Fibroblast of skin of abdomen (primary cell): ENCODE measurements at places on chromosomes 1 and 21.
A peak's percentile ranks its signal among the peaks of the same experiment; 100 is the strongest.

GRCh38 chr1:226983992-226984364 is 43.9 kb downstream of the COQ8A start:
- DNase-seq, result no peak

- DNase-seq, result no peak
Measured at GRCh38 chr1:171807556-171807955, 26.1 kb downstream of the METTL13 start.

DNA sequence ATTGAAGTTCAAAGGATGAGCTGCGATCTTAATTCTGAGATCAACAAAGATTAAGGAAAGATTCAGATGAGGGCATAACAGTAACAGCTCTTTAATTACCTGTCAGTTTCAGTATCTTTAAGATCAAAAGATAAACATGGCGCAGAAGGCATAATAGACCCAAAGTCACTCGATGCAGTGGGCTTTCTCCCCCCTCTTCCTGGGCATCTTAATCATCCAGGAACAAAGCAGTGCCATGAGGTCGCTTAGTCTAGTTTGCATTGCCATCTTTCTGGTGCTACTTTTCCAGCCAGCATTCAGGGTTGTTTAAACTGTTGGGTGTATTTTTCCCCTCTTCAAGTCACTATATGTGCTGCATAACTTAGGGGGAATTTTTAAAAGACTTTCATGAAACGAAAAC is 72.3 kb downstream of the HUNK start:
- no peak for DNase-seq

GRCh38 chr1:234089396-234089795 is 184.9 kb downstream of the SLC35F3 start:
- no peak for DNase-seq

- DNase-seq, result no peak
Measured at GRCh38 chr1:227888404-227889046, 59.2 kb downstream of the WNT9A start.

DNA sequence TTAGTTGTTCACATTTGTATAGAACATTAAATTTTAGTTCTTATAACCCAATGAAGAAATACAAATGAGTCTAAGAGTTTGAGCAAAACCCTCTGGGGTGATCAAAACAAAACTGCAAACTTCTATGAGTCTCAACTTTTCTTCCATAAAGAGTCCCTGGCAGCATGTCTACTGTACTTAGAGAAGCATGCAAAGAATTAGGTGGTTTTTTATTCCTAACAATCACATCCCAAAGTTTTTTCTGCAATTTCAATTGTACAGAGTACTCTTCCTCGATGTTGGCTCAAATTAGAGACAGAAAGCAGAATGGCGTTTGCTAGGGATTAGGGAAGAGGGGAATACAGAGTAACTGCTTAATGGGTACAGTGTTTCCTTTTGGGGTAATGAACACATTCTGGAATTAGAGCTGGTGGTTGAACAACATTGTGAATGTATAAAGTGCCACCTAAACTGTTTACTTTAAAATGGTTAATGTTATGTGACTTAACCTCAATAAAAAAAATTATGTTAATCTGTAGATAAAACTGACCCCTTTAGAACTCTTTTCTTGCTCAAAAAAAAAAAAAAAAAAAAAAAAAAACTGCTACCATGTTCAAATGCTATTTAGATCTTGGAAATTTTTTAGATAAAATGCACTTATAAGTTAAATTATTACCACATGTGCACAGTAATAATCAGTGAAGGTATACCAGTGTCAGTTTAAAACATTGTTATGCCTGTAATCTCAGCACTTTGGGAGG is 4.8 kb downstream of the RC3H1 start:
- peak; percentile 37 for DNase-seq

DNA sequence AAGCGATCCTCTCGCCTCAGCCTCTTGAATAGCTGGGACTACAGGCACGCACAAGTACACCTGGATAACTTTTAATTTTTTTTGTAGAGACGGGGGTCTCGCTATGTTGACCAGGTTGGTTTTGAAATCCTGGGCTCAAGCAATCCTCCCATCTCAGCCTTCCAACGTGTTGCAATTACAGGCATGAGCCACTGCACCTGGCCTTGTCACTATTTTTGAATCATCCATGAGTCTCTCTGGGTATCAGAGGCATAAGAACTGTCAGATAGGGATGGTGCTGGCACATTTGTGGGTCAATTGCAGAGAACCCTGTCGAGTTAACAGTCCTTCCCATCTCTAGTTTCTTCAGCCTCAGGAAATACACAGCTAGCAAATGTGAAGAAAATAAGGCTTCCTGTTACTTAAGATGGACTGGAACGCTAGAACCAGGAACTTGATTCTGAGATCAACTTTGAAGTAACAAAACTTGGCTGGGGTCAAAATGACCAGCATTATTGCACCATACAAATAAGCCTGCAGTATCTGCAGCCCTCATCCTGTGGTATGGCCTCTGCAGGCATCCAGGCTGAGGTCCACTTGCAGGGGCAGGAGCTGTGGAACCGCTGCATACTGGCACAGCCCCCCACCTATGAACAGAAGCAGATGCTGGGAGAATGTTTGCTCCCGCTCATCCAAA is 124.3 kb upstream of the GADD45A start:
- no peak for DNase-seq

DNA sequence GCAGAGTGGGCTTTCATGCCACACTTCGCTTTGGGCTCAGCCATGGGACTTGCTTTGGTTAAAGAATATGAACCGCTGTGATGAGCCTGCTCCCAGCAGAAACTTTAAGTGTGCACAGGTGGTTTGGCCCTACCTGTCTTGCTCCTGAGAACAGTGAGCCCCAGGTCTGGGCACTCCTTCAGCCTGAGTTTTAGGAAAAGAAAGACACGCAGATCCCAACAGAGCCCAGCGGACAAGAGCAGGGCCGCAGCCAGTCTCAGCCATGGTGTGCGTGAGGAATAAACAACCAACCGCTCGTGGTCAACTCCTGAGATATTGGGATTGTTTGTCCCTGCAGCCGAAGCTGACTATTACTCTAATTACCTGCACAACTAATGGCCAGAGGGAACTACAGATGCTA is 217.1 kb upstream of the C1orf174 start:
- no peak for DNase-seq

DNA sequence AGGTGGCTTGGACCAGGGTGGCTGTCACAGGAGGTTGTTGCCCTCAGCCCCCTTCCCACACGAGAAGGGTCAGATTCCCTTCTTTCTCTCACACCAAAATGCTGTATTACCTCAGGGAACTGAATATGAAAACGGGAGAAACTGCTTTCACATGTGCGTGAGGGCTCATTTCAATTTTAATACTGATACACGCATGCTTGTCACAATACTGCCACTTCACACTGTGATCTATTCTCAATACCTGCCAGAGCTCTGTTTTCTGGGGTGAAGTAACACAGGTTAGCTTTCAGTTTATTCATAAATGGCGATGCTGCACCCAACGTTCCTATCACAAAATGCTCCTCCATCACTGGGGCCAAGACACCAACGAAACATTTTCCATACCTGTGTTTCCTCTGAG is 181.8 kb downstream of the APP start:
- no peak for DNase-seq

DNA sequence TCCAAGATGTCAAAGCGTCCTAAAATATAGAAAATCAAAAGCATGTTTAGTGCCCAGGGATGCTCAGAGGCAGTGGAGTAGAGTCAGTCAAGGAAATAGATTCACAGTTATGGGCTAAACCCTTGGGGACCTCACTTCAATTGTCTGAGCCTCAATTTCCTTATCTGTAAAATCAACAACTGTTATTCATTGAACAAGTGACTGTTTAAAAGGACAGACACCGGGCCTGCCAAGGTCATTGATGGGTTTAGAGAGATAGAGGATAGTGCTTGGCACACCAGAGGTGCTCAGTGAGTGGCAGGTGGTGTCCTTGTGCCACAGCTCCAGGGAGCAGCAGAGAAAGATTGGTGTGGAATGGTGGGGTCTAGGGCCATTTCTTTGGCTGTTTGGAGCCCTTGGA is 12.8 kb downstream of the PLA2G5 start:
- no peak for DNase-seq

GRCh38 chr1:41758904-41759548 is 159.7 kb downstream of the HIVEP3 start:
- DNase-seq, result peak; percentile 94

DNA sequence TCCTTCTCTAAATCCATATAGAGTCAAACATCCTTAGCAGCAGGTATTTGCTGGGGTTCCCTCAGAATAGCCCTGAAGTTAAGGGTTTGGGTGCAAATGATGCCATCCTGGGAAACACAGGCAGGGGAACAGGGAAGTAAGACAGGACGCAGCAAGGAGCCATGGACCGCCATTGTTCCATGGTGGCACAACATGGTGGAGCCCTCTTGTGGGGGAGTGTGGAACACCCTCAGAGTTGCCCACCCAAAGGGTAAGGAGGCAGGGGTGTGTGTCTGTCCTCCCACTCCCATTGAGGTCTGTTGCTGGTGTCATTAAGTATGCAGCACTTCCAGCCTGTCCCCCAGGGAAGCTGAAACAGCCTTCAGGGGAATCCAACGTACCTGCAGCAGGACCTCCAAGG is 20.4 kb upstream of the RCAN1 start:
- no peak for DNase-seq

GRCh38 chr1:15384301-15384901 is 25.3 kb upstream of the EFHD2 start:
- DNase-seq, result no peak

- no peak for DNase-seq
Measured at GRCh38 chr1:229041946-229042345, 229.0 kb upstream of the RAB4A start.

GRCh38 chr1:12615865-12616708 is 1.9 kb downstream of the DHRS3 start:
- DNase-seq, result no peak

DNA sequence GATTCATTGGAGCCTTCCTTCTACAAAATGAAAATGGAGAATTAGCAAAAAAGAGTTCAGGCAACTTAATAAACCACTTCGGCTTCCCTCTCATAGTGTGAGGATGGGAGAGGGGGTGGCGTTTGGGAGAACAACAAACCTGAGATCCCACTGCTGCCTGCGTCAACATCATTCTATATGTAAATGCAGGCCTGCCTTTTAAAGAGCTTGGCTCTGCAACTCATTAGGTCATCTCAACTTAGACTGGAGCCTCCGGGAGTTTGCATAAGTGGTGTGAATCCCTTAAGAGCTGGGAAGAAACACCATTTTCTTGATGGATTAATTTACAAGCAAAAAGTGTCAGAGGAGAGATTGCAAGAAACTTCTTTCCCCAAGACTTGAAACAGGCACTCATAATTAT is 127.6 kb upstream of the DAB1 start:
- no peak for DNase-seq

DNA sequence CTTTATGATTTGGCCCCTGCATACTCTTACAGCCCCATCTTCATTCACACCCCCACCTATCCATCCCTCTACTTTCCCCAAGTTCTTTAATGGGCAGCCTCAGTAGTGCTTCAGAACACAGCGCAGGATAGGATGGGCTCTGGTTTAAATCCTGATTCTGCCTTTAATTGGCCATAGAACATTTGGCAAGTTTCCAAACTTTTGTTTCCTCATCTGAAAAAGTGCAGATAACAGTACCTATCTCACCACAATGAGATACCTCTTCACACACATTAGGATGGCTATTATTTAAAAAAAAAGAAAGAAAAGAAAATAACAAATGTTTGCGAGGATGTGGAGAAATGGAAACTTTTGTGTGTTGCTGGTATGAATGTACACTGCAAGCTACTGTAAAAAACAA is 142.5 kb upstream of the VANGL1 start:
- DNase-seq, result no peak
